Activated naive CD8-positive, alpha-beta T cell treated with anti-CD3 and anti-CD28 coated beads for 36 hours (primary cell): ENCODE measurements at places on chromosomes 3 and 15. TPM values are rescaled to one million over a fixed set of nuclear protein-coding genes. Genes with fewer than 3 reads are reported as not detected.

- DNase-seq: no peak
These were observed 20.2 kb upstream of the TMEM41A start for GRCh38 chr3:185519021-185519420.

- DNase-seq: peak; percentile 81
These were observed 10.2 kb upstream of the KCNMB3 start for GRCh38 chr3:179260949-179261765.

DNA sequence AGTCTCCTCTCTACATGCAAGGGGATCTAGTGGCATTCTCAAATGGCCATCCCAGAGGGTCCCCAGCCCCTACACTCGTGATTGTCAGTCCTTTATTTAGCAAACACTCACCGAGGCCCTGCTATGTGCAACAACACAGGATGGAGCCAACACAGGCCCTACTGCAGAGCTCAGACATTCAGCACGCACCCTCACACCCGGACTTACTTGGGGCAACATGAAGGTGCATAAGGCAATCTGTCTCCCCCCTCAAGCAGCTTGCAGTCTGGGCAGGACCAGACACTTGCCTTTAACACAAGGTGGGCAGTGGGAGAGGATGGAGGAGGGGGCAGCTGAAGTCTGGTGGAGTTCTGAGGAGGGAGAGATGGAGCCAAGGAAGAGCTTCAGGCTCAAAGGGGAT is 258.4 kb downstream of the XXYLT1 start:
- DNase-seq: no peak

GRCh38 chr15:82832601-82833361 is 23.4 kb downstream of the WHAMM start:
- peak; percentile 41 for DNase-seq

CCR9 gene
- total RNA-seq: not detected

LSAMP gene
- total RNA-seq: not detected

TMCO5A gene
- not detected for total RNA-seq

DNA sequence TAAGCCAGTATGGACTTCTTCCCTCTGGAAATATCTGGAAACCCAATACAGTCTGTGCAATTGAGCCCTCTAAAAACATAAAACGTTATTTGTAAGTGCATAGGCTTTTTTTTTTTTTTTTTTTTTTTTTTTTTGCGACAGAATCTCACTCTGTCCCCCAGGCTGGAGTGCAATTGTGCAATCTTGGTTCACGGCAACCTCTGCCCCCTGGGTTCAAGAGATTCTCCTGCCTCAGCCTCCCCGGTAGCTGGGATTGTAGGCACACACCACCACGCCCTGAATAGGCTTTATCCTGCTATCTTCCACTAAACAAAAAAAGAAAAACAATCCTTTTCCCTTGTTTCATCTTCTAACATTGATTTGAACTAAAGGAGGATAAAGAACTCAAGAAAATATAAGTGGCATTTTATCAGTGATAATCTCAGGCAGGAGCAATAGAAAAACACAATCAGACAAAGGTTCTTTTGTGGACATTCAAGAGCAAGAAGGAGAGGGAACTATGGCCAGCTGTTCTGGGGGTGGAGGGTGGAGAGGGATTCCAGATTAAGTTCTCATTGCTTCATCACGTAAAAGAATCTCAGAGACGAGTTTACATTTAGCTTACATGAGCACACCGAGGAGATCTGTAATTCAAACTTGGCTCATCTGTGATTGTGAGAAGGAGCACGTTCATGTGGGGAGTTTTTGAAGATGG is 68.6 kb downstream of the ITGB5 start:
- no peak for DNase-seq

- DNase-seq: no peak
These were observed 75.6 kb downstream of the RAD18 start for GRCh38 chr3:8887435-8888300.

ABHD2 gene
- total RNA-seq: 49.2 TPM

- no peak for DNase-seq
These were observed 55.3 kb downstream of the FAM43A start for GRCh38 chr3:194740859-194741491.

DNA sequence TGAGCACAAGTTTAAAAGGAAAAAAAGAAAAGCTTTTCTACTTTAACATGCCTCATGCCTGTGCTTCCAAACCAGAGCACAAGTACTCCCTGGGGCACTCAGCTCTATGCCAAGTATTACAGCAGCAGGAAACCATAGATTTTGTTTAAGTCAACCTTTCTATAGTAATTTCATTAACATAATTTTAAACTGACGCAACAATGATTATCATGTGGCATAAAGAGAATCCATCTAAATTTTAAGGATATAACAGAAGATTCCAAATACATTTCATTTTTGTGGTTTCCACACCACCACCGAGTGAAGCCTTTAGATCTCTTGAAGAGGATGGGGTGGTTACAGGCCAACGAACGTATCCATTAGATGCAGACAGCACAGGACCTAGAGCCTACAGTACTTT is 112.1 kb downstream of the TNIK start:
- no peak for DNase-seq

DNA sequence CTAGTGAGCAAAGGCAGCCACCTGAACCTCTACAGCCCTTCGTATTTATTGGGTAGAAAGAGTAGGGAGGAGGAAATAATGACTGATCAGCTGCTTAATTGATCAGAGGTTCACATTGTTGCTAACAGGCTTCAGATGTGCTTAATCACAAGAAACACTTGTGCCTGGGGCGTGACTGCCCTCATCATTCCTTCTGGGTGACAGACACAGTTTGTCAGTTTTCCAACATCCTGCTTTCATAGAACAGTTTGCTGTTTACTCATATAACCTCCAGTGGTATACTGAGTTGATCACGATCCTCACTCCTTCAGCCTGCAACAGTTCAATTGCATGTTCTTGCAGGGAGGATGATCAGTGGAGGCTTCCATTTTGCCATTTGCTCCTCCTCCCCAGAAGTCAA is 13.6 kb upstream of the CASR start:
- no peak for DNase-seq

- no peak for DNase-seq
These were observed 195.4 kb downstream of the RAP2B start for GRCh38 chr3:153357436-153357835.

DNA sequence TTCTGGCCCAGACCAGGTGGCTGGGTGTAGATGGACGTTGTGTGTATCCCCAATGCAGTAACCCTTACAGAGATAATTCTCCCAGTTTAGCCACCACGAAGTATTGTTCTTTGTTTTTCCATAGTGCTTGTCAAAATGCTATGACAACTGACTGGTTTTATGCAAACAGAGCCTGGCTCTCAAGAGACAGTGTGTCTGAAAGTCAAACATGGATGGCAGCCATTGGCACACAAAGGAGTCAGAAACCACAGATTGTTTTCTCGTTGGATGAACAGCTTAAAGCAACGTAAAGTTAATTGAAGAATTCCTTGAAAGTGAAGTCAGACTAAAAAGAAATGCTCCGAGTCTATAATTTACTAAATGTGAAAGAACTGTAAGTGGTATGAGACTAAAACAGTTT is 91.2 kb downstream of the FILIP1L start:
- no peak for DNase-seq

GRCh38 chr3:140699516-140700231 is 21.8 kb downstream of the TRIM42 start:
- DNase-seq: no peak

GRCh38 chr3:134376786-134377426 is 2.7 kb upstream of the AMOTL2 start:
- no peak for DNase-seq

DNA sequence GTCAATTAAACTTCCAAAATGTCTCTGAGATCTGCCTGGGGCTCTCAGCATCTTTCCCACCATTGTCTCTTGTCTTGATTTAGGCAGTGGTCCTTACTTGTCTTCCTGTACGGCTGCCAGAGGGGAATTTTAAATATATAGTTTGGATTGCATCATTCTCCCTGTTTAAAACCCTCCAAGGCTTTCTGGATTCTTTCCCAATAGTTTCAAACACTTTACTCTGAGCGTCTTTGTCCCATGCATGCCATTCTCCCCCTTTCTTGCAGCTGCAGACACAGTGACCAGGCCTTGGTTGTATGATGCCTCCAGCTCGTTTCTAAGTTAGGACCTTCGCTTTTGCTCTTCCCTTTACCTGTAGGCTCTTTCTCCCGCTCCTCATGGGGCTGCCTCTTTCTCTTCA is 323.3 kb upstream of the CTNNB1 start:
- DNase-seq: no peak

GRCh38 chr3:128242818-128243601 is 89.7 kb downstream of the EEFSEC start:
- peak; percentile 22 for DNase-seq

DNA sequence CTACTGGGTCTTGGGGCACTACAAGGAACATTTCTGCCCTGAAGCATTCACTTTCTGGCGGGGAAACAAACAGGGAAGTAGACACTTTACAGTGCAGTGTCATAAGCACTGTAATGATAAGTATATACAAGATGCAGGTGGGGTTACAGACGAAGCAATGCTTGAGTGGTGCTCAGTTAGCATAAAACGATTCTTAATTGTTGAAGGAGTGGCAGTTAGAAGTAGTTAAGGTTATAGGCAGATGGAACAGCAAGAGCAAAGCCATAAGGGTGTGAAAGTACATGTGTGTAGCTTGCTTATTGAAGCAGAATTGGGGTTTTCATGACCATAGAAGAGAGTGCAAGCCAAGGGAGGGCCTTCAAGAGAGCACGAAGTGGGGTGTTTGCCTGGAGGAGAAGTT is 46.2 kb downstream of the SLC25A26 start:
- DNase-seq: no peak

- no peak for DNase-seq
These were observed 77.3 kb upstream of the NR2F2 start for GRCh38 chr15:96253006-96253747.

PLSCR2 gene
- not detected for total RNA-seq

C3orf20 gene
- total RNA-seq: not detected

- DNase-seq: no peak
These were observed 66.3 kb downstream of the GTPBP8 start for GRCh38 chr3:113057117-113057516.

ALDH1A2 gene
- 0.35 TPM for total RNA-seq

DNA sequence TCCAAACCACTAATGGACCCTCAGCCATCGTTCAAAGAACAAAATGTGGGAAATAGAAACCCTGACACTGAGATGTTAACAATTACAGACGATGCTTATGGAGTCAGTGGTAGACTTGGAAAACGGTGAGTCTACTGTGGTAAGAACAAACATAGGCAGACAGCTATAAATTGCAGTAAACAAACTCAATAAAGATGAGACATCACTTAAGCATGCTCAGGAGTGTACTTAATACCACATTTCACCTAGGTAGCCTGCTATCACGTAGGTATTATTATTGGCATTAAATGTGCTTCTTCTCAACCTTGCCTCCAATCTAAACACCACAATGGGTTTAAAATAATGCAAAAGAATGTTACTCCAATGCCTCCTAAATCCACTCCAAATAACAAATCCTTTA is 2.5 kb downstream of the OSBPL10 start:
- no peak for DNase-seq
